ENCODE measurements at places on chromosomes 16 and 17. TPM values are rescaled to one million over a fixed set of nuclear protein-coding genes. Genes with fewer than 3 reads are reported as not detected.

The KRT16 gene
- not detected for total RNA-seq

The MILR1 gene
- 2.2 TPM for total RNA-seq

The RSKR gene
- 16.5 TPM for total RNA-seq

The PIK3R6 gene
- total RNA-seq, result 0.47 TPM

The PDILT gene
- total RNA-seq, result not detected
